Astrocyte (in vitro differentiated cells and primary cell): ENCODE measurements at places on chromosomes 12 and 14. TPM values are rescaled to one million over a fixed set of nuclear protein-coding genes. Genes with fewer than 3 reads are reported as not detected.
A peak's percentile ranks its signal among the peaks of the same experiment; 100 is the strongest.

- H3K27ac ChIP-seq: no peak overlapping the region
- H3K4me3 ChIP-seq: no peak overlapping the region
- H3K27me3 ChIP-seq: no peaks in the 10 kb centered on the region
- no peaks in the 10 kb centered on the region for H3K4me1 ChIP-seq
Observed at GRCh38 chr14:95305940-95306339, 13.8 kb downstream of the CLMN start.

GRCh38 chr12:91588874-91589454 is 406.3 kb upstream of the DCN start:
- H3K27me3 ChIP-seq: no peaks in the 10 kb centered on the region
- no peaks in the 10 kb centered on the region for H3K36me3 ChIP-seq
- no peak overlapping the region for H3K27ac ChIP-seq
- no peak overlapping the region for H3K4me3 ChIP-seq
- DNase-seq: no peak

GRCh38 chr14:24924544-24924943 is 125.4 kb downstream of the STXBP6 start:
- H3K4me1 ChIP-seq: peaks cover 6% of the 10 kb centered on the region
- no peak for DNase-seq
- no peaks in the 10 kb centered on the region for H3K36me3 ChIP-seq
- H3K27ac ChIP-seq: no peak overlapping the region
- H3K4me3 ChIP-seq: no peak overlapping the region
- no peaks in the 10 kb centered on the region for H3K27me3 ChIP-seq

DNA sequence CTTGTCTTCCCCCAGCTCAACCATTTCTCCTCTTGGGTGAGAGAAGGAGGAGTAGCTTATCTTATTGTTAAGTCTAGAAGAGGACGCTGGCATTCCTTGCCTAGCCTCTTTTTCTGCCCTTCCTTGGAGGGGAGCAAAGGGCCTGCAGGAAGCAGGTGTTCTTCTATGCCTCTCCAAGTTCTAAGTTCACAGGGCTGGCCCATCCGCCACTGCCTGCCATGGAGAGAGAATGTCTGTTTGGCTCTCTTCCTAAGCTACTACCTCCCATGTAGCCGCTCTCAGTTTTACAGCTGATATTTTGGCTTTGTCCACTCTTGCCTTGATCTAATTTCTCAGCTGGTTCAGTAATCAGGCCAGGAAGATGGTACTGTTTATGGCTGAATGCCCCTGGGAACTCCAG is 201.2 kb downstream of the NTF3 start:
- no peaks in the 10 kb centered on the region for H3K4me1 ChIP-seq
- H3K27me3 ChIP-seq: no peaks in the 10 kb centered on the region
- no peak overlapping the region for H3K4me3 ChIP-seq
- DNase-seq: no peak

- DNase-seq: no peak
- H3K36me3 ChIP-seq: peaks cover 10% of the 10 kb centered on the region
- H3K27ac ChIP-seq: no peak overlapping the region
- no peaks in the 10 kb centered on the region for H3K4me1 ChIP-seq
- no peak overlapping the region for H3K4me3 ChIP-seq
- H3K27me3 ChIP-seq: no peaks in the 10 kb centered on the region
Observed at GRCh38 chr14:89165189-89166181, 251.5 kb downstream of the FOXN3 start.

- DNase-seq: no peak
- H3K27ac ChIP-seq: no peak overlapping the region
Observed at GRCh38 chr14:79656056-79656455, 555.2 kb downstream of the DIO2 start.

GRCh38 chr14:36807727-36808126 is 146.1 kb downstream of the PAX9 start:
- H3K27ac ChIP-seq: no peak overlapping the region
- no peaks in the 10 kb centered on the region for H3K27me3 ChIP-seq
- DNase-seq: no peak
- no peak overlapping the region for H3K4me3 ChIP-seq
- H3K4me1 ChIP-seq: no peaks in the 10 kb centered on the region
- no peaks in the 10 kb centered on the region for H3K36me3 ChIP-seq

GRCh38 chr14:62329427-62329826 is 567.2 kb downstream of the SNAPC1 start:
- peak; percentile 90 for DNase-seq
- H3K27ac ChIP-seq: peak overlapping the region; percentile 30
- H3K4me1 ChIP-seq: peaks cover 7% of the 10 kb centered on the region
- H3K4me3 ChIP-seq: no peak overlapping the region
- no peaks in the 10 kb centered on the region for H3K27me3 ChIP-seq
- H3K36me3 ChIP-seq: no peaks in the 10 kb centered on the region

GRCh38 chr12:92436856-92437255 is 265.9 kb upstream of the PLEKHG7 start:
- no peak overlapping the region for H3K27ac ChIP-seq
- H3K27me3 ChIP-seq: no peaks in the 10 kb centered on the region
- DNase-seq: no peak
- no peaks in the 10 kb centered on the region for H3K4me1 ChIP-seq
- no peaks in the 10 kb centered on the region for H3K36me3 ChIP-seq

DNA sequence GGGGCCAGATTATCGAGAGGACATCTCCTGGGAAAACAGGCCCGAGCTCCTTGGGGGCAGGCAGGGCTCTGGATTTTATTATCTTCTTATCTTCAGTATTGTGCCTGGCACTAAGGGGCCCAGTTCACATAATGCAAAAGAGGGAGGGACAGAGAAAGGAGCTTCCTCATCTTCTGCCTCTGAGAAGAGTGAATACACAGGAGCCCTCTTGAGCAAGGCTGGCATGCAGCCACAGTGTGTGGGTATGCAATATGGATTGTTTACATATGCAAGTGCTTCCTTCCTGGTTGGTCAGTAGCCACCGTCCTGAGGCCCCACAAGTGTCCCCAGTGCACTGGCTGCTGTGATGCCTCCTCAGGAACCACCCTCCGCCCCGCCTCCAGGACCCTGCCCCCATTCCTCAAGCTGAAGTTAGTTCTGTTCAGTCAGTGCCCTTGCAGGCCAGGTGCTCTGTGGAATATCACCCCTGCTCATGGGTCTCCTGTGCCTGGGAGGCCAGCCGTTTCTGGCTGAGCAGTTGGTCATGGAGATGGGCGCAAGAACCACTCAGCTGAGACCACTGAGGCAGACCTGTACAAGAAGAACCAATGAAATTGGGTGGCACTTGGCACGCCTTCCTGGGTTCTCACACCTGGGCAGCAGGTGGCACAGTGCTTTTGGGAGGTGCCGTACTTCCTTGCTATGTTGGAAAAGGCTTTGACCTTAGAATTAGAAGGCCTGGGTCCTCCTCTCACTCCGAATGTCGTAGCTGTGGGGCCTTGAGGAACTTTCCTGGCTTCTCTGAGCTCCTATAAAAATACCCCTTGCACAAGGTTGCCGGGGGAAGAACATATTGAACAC is 35.1 kb upstream of the ACTN1 start:
- no peak overlapping the region for H3K4me3 ChIP-seq
- H3K4me1 ChIP-seq: peaks cover 11% of the 10 kb centered on the region

Gene GPRC5A
- total RNA-seq: 4.2 and 12.5 TPM in 2 replicates

Gene CAND1
- 176 and 185 TPM in 2 replicates for total RNA-seq

Gene SMIM41
- 0.18 TPM in 1 of 2 replicates, not detected in the other for total RNA-seq

Gene ACVR1B
- 13.8 and 15.4 TPM in 2 replicates for total RNA-seq

Gene GDF11
- 25.3 and 28.9 TPM in 2 replicates for total RNA-seq

Gene CD163L1
- 1.3 and 1.6 TPM in 2 replicates for total RNA-seq
